ENCODE measurements at places on chromosomes 13 and 19.

DNA sequence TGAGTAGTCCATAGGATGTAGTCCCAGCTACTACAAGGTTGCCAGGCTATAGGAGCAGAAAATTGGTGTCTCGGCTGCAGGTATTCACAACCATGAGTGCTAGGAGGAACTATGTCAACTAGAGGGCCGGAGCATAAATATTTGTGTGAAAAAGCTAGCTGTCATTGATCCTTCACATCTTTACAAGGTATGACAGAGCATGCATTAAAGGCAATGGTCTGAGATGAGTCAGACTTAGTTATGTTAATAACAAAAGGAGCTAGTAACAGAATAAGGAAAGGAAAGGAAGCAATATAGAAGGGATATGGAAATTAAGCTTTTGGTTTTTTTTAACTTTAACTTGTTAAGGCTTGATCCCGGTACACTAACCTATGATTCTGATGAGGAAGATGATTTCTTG, 40.9 kb upstream of the PSG9 start:
- DNase-seq: no peak

- peak; percentile 31 for DNase-seq
Measured at GRCh38 chr13:26983543-26984320, 187.9 kb downstream of the USP12 start.

- DNase-seq: no peak
Measured at GRCh38 chr19:48836089-48837017, at the start of gene HSD17B14. Gene HSD17B14, minus strand, starts transcription at chr19:48836491. Its CDS starts 80 bp downstream, at chr19:48836411.

- no peak for DNase-seq
Measured at GRCh38 chr13:100244431-100244830, 155.5 kb downstream of the PCCA start.

DNA sequence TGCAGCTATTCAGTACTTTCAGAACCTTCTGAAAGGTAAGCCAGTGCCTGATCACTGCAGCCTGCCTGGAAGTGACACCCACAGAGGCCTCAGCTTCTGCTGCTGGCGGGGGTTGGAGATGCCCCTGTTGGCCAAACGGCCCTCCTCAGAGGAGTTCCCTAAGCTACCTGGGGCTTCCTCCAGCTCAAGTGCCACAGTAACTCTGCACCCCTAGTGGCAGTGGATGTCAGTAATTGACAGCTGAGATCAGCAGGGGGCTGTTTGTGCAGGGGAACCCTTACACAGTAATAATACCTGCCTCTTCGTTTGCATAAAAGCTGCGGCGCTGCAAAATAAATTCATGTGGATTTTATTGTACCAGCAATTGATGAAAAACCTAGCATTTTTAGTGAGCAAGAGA, 28.9 kb downstream of the TDRD12 start:
- peak; percentile 10 for DNase-seq

DNA sequence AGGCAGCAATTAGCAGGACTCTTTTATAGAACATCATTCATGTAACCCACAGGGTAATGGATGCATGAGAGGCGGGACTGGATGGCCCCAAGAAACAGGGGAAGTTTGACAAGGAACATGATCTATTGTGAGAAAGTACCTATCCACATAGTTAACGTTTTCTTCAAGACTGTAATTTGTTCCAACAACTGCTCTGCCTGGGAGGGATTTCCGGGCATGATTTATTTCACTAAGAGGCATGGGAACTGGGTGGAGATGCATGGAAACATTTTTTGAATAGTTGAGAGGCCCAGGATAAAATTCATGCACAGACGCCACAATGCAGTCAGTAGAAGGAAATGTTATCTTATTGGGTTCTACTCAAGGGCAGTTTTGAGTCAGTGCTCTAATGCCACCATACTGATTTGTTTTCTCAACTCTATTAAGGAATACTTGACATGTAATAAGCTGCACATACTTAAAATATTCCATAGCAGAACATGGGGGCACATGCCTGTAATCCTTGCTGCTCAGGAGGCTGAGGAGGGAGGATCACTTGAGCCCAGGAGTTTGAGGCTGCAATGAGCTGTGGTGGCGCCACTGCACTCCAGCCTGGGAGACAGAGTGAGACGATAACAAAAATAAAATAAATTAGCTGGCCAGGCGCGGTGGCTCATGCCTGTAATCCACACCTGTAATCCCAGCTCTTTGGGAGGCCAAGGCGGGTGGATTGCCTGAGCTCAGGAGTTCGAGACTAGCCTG, 9.9 kb upstream of the ATG4D start:
- DNase-seq: no peak

DNA sequence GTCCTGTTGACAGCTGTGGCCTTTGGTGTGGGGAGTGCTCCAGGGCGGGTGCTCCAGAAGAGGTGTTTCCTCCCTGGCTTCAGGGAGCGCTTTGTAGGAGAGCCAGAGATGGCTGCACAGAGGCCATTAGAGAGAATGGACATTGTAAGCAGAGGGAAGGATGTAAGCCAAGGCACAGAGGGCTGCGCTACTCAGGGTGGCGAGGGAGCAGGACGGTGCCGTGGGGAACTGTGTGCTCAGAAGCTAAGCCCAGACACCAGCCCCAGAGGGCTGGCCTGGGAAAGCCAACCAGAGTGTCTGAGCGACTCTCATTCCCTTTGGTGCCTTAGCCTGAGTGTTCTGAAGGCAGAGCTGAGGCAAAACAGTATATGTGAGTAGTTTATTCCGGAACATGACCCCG, 92.2 kb downstream of the TSHZ3 start:
- no peak for DNase-seq

- no peak for DNase-seq
Measured at GRCh38 chr13:108104736-108105135, 110.6 kb downstream of the LIG4 start.

DNA sequence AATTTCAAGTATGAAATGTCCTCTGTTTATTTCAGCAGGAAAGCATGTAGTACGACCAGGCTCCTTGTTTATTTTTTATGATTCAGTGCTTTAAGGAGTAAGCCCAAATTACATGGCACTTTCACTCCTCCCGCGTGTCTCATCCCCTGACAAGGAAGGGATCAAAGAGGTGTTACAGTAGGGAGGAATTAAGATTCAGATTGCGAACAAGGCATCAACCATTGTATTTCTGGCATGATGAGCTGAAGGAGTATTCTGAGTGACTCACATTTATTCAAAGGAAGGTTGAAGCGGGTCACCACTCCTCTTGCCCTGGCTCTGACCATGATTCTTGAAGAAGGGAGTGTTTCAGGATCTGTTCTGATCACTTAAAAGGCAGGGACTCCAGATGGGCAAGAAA, 46.1 kb upstream of the CNMD start:
- no peak for DNase-seq

GRCh38 chr19:14686411-14686810, 3.4 kb upstream of the ZNF333 start:
- peak; percentile 43 for DNase-seq

DNA sequence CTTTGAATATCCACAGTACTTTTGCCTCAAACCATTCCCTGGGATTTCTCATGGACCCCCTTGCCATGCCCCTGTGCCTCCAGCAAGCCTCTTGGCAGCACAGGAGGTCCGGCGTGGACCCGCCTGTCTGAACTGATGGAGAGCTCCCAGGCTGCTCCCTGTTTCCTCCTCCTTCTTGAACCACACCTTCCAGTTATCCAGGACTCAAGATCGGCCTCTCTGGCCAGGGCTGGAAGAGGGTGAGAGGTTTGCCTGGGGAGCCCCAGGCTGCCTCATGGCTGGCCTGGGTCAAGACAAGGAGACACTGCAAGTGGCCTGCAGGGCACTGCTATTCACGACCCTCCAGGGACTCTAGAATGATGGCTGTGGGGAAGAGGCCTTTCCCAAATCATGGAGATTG, 93.6 kb upstream of the WASF3 start:
- DNase-seq: no peak

GRCh38 chr19:10138879-10139795, 19.4 kb upstream of the EIF3G start:
- DNase-seq: no peak

GRCh38 chr13:40562975-40563349, 103.5 kb downstream of the FOXO1 start:
- peak; percentile 35 for DNase-seq

DNA sequence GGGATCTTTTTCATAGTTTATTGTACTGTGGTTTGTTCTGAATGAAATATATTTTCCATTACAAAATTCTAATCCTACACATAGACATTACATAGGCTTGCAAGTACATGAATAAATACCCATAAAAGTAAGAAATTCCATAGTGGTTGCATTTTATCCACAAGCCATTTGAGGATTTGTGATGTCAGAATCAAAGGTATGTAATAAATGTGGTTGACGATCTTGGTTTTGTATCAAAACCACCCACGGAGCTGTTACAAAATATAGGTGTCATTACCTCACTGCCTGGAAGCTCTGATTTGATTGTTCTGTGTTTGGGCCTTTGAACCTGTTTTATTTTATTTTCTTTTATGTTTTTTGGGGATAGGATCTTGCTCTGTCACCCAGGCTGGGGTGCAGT, 125.1 kb downstream of the NALCN start:
- no peak for DNase-seq

DNA sequence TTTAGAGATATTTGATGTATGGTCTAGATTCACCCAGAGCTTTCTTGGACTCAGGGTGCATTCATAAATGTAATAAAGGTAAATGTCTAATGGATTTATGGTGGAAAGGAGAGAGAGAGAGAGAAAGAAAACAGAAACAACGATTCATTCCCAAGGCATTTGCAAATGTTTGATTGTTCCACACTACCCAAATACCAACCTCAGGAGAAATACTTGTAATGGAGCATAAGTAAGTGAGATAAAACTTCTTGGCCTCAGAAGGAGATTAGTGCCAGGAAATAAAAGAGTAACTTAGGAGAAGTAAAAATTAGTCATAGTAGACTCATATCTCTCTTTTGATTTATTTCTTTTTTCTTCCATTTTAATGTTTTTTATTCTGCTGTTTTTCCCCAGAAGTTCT, 40.6 kb upstream of the DGKH start:
- no peak for DNase-seq

- DNase-seq: no peak
Measured at GRCh38 chr19:42115219-42115618, 17.0 kb downstream of the POU2F2 start.

DNA sequence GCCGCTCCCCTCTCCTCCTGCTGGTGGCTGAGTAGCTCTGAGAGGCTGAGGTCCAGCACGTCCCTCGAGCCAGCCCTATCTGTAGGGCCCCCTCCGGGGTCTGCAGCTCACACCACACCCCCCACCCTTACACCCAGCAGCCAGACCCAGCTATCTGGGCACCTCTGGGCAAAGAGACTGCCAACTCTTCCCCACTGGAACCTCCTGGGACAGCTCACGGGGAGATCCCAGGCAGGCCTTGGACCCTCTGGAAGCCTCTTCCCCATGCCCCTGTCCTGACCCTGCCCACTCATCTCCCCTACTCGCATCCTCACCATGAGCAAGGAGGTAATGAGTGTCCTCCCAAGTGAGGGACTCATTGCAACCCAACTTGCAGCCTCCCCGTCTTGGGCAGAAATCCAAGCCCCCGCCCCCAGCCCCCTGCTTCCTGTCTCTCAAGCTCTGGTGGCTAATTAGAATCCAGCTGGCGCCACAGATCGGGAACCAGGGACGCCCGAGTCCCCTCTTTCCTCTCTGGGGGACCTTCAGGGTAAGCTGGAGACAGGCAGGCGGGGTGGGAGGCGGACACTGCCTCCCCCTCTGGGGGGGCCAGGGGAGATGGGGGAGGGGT, 22.1 kb downstream of the ADGRL1 start:
- no peak for DNase-seq

GRCh38 chr13:99805361-99805760, 166.2 kb downstream of the ZIC5 start:
- DNase-seq: no peak

DNA sequence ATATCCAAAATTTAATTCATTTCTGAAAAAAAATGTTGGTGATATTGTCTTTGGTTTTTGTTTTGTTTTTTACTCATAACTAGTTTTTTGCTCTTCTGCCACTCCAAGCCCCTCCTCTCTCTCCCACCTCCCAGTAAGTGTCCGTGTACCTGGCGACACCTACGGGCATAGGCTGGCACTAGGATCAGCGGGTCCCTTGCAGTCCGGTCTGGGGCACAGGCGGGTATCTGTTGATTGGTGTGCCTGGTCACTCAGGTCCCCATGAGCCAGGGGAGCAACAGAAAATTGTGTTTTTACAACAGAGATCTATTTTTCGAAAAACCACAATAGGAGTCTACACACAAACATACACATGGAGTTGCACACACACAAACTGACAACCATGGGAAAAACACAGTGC, 104.8 kb downstream of the ZIC5 start:
- DNase-seq: no peak
